Stomach (tissue), 19 donors: ENCODE measurements at places on chromosomes 2 and 18.

GRCh38 chr2:120108049-120108448 lies 95.2 kb downstream of the EPB41L5 start:
- DNase-seq: peak; percentile 63

DNA sequence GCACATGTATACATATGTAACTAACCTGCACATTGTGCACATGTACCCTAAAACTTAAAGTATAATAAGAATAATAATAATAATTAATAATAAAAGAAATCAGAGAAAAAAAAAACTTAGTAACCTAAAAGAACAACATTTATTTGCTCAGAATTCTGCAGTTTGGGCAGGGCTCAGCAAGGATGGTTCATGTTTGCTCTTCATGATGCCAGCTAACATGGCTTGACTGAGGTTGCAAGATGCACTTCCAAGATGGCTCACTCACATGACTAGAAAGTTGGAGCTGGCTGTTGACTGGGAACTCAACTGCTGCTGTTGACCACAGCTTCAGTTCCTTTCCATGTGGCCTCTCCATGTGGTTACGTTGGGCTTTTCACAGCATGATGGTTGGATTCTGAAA lies 56.4 kb downstream of the KLHL29 start:
- no peak for DNase-seq

DNA sequence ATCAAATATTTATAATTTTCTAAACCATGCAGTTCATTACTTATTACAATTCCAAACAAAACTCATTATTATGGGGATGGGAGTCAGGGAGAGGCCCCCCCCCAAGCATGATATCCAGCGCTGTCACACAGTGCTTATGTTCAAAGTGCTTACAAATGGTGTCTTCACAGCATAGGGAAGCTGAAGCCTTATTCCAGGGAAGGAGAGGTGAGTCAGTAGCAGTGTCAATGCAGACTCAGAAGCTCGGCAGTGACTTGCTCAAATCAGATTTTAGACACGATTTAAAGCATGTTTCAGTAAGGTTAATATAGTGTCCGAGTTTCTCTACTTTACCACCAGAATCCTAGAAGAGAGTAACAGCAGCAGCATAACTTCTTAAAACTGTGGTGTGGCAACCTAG lies 24.6 kb downstream of the SLC66A3 start:
- no peak for DNase-seq

DNA sequence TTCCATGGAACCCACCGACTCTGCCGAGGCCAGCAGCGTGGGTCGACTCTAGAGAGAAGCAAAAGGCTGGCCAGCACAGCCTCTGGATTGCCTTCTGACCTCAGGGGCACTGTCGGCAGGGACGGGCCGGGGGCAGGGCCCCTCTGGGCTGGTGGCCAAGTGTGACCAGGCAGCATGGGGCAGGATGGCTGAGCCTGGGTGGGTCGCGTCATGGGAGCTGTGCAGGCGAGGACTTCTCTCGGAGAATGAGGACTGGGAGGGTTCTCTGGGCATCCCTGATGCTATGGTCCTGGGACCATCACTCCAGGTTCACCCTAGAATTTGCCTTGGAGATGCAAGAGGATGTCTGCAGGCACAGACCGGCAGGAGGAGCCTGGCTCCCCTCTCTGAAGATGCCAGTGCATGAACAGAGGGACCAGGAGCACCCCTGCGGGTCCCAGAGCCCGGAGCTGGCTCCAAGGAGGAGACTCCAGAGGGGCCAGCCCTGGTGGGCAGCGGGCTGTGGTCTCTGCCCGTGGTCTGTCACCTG lies 289.2 kb downstream of the NDUFA10 start:
- no peak for DNase-seq

- no peak for DNase-seq
Observed at GRCh38 chr2:161436411-161436810, 20.3 kb downstream of the TBR1 start.

GRCh38 chr2:98317214-98317613 lies 29.0 kb upstream of the CNGA3 start:
- no peak for DNase-seq

DNA sequence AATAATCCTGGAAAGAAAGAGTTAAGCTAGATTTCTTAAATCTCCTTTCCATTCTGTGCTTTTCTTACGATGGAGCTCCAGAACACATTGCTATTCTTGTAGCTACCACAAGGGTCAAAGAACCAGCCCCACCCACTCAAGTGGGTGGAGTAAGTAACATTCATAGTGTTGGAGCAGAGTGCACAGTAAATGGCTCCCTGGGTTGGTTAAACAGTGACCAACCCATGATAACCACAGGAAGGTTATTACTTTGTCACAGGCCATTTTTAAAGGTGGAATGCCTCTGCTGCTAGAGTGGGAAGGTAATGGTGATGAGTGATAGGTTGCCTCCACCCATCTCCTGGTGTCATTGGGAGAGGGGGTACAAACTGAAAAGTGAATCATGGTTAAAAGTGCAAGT lies 13.9 kb downstream of the ARPC2 start:
- peak; percentile 56 for DNase-seq

GRCh38 chr2:39266139-39266805 lies 22.5 kb upstream of the CDKL4 start:
- DNase-seq: no peak

- no peak for DNase-seq
Observed at GRCh38 chr2:11124760-11125068, 30.6 kb upstream of the SLC66A3 start.

DNA sequence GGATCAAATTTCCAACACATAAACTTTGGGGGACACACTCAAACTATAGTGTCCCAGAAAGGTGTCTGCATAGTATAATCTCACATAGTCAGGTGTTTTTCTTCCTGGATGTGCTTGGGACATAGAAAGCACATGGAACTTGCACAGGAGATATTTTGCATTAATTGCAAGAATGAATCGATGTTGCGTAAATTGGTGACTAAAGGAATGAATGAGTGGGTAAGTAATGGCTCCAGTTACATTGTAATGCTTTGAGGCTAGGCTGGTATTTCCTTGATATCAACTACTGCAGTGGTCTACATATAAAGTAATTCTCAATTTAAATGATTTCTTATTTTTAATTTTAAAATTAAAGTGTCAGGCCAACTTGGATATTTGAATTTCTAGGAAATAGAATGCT lies 53.4 kb downstream of the SH3RF3 start:
- DNase-seq: no peak

DNA sequence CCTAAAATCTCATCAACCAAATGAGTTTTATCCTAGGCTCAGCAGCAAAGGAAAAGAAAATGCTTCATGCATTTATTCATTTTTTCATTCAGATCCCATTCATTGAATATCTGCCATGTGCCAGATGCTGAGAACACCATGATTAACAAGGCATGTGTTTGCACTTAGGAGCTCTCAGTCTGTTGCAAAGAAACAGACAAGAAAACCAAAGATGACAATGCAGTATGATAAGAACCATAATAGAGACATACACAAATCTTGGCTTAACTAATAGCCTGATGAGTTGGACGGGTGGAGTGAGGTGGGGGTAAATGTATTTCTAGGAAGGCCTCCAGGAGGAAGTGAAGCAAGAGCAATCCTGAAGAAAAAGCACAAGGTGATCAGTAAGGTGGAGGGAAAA lies 177.8 kb upstream of the SCN7A start:
- no peak for DNase-seq

GRCh38 chr2:207970147-207970825 lies 55.0 kb downstream of the PLEKHM3 start:
- no peak for DNase-seq

GRCh38 chr2:120761911-120762310 lies 26.2 kb downstream of the GLI2 start:
- no peak for DNase-seq

DNA sequence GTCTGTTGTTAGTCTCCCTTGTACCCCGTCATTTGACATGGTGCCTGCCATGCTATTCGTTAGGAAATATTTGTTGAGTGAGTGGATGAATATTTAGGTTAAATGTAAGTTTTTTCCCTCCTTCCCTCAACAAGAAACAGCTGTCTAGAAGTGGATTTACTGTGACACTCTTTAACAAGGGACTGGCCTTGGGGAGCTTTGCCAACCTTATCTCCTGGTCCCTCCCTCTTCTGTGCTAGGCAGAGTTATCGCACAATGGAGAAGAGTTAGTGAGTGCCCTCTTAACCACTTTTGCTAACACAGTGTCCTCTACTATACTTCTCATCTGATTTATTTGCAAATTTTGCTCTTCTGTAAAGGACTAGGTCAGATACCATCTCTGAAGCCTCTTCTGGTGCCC lies 61.2 kb downstream of the DIS3L2 start:
- no peak for DNase-seq

GRCh38 chr18:5297597-5297996 lies 2.1 kb upstream of the ZBTB14 start:
- DNase-seq: no peak

- no peak for DNase-seq
Observed at GRCh38 chr18:45213040-45213333, 402.3 kb upstream of the SLC14A2 start.

GRCh38 chr18:6948281-6949055 lies 169.1 kb downstream of the LAMA1 start:
- DNase-seq: no peak

GRCh38 chr2:223217373-223217772 lies 165.4 kb downstream of the KCNE4 start:
- no peak for DNase-seq

DNA sequence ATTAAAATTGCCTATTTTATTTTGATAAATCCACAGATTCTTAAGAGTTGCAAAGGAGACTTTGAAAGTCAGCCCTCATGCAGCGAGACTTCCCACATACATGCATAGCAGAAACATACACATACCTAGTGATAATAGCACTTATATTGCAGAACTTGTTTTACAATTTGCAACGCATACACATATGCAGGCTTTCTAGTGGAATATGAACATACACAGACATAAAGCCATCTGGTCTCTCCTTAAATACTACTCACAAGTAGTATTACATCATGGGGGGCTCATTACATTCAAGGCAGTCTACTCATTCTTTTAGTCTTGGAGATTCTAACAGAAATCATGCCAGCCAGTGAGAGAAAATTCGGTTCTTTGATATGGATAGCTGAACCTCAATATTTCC lies 295.1 kb upstream of the RND3 start:
- no peak for DNase-seq
